H1 (cell line): ENCODE measurements at places on chromosomes 11 and 22.
A peak's percentile ranks its signal among the peaks of the same experiment; 100 is the strongest.

- no peak for DNase-seq
Measured at GRCh38 chr22:20219667-20220628, 48.2 kb downstream of the RTN4R start.

DNA sequence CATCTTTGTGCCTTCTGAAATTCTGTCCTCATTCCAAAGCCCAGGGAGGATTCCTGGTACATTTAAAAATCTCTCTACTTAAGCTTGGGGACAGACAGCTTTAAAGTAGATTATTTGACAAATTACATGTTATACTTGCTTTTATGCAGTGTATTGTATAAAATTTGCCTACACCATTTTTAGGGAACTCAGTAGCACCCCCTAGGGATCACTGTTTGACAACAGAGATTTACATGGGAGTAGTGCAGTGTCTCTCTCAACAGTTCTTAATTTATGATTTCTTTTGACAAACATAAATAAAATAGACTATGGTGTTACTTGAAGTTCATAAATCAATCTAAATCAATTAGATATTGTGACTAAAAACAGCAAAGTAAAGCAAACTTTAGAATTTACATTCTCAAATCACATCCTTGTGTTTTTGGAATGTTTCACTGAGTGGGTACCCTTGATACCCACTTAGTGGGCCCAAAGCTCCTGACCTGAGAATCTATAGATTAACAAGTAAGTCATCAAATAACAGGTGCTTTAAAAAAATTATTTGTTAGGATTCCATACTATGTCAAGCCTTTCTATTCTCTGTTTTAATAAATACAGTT is 428.8 kb downstream of the DYNC2H1 start:
- DNase-seq: no peak

DNA sequence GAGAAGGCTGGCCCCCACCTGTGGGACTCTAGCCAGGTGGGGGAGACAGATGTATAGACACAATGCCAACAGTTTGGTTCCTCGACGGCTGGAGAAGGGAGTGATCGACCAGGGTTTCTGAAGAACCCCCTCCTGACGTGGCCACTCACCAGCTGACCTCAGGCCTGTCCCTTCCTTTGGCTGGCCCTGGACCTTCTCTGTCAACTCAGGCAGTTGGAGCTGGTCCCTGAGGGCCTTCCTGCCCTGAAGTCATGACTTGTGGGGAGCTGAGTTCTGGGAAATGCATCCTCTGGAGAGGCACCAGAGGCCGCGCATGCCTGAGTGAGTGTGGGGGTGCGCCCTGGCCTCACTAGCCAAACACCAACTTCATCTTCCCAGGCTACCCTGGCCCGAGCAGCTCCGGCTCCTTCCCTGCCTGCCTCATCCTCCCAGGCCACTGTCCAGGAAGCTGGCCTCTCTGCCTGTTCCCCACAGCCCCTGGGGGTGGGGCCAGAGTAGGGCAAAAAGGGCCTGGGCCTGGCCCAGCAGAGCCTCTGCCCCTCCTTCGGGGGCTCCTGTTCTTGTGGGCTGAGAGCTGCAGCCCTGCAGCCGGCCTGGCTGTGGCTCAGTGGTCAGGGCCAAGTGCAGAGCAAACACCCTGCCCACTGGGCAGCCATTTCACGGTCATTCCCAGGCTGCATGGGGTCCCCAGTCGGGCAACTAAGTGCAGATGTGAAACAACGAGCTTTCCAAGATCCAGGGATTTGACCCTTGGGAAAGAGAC is 23.6 kb downstream of the TXN2 start:
- DNase-seq: no peak

- DNase-seq: no peak
Measured at GRCh38 chr11:121887976-121888557, 227.9 kb downstream of the BLID start.

DNA sequence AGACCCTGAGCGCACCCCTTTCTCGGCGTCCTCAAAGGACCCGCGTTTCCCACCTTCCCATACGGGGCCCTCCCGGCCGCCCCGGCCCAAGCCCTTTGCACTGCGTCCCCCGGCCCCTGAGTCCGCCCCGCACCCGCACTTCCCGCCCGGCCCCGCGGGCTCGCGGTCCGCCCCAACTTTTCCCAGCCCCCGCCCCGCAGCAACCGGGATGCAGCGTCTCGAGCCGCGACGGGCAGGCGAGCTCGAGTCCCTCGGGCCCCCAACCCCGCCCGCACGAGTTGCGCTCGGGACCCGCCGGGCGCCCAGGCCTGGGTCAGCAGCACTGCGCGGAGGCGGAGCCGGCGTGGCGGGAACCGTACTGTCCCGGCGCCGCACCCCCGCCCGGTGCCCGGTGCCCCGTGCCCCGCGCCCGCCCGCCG is 371 bp downstream of the SMCO4 start:
- DNase-seq: peak; percentile 84

DNA sequence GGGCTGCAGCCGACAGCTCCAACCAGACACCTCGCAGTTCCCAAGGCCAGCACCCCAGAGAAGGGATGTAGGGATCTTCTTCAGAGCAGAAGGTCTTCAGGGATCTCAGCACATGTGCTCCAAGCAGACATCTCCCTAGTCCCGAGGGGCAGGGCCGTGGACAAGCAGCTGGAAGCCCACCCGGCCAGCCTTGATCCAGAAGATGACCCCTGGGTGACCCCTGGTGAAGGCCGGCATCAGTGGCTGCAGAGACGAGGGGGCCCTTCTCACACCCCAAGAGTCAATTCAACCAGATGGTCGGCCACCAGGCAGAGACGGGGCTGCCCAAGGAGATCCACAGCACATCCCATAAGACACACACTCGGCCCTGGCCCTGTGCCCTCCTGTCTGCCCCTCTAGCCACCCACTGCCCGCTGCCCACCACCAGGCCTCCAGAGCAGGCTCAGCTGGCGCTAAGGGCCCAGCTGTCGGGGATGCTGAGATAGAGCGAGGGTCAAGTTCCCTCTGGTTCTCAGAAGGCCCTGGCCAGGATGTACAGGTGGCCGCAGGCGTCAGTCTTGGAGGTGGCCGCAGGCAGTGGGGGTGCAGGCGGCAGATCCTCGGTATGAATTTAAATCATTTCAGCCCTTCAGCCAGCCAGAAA is 168.3 kb downstream of the BRD1 start:
- no peak for DNase-seq

DNA sequence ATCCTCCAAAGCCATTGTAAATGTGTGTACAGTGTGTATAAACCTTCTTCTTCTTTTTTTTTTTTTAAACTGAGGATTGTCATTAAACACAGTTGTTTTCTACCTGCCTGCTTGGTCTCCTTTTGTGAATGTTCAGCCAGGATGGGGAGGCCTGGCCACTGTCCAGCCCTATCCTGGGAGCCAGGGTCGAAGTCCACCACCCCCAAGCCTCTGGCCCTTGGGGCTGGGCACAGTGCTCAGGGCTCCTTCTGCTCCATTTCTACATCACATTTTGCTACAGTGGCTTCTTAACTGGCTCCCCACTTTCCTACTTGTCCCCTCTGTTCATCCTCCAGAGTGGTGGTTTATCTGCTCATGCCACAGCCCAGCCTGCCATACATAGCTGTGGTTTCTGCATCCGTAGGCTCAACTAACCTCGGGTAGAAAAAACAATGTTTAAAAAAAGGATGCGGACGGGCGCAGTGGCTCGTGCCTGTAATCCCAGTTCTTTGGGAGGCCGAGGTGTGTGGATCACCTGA is 2.5 kb upstream of the SMARCB1 start:
- no peak for DNase-seq

GRCh38 chr11:130278151-130278550 is 36.6 kb downstream of the ZBTB44 start:
- no peak for DNase-seq

DNA sequence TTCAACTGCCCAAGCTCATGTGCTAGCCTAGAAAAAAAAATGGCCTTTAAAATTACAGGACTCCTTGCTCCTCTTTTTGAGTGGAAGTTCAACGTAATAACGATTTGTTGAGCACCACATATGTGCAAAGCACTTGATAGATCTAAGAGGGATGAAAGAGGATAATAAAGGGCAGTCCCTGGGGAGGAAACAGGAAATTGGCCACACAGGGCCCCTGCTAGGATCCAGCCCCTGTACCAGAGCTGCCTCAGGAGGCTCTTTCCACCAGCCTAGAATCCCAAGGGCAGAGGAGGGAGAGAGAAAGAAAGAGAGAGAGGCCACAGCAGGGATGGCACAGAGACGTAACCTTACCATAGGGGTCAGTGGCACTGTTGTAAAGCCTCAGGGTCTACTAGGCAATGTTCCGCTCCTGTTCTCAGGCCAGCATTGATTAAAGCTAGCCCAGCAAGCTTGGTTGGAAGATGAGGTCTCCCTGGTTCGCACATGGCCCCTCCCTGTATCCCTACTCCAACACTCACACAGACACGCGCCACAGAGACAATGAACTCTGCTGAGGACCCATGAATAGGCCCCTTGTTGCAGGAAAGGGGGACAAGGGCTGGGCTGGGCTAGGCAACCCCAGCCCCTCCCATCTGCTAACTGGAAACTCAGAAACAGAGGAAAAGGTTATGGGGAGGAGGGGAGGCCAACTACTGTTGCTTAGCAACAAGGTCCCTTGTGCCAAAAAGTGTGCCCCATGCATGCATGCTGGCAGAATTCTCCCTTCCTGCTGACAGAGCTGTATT is at the start of gene TMPRSS5:
Gene TMPRSS5 (minus strand): TSS at position 438 of the 785 bp plus-strand sequence. CDS start 84 bp downstream, at position 354.
- DNase-seq: no peak

DNA sequence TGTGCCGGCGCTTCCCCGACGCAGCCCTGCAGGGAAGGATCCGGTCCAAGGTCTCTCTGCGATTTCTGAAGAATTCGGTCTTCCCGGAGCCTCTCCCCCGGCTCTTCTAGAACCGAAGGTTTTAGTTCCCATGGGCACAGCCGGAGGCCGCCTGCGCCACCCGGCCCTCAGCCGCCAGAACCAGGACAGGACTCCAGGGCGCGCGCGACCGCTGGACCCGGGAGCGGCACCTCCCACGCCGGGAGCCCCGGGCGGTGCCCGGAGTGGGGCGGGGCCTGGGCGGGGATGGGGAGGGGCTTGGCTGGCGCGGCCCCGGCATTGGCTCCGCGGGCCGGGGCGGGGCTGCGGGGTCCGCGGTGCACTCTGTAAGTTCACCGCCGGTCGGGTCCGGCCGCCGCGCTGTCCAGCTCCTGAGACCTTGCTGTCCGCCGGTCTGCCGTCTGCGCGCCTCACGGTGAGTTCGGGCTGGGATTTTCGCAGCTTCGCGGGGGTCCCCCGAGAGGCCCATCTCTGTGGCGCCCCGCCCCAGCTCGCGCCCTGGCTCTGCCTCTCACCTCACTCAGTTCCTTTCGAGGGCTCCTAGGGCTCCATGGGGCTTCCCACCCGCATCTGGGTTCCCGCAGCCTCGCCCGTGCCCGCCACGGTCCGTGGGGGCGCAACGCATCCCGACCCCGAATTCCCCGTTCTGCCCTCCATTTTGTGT is at the start of gene CDC42EP2:
Gene CDC42EP2 (plus strand): TSS at position 366 of the 703 bp plus-strand sequence. CDS start 6,033 bp downstream, outside the sequence.
- peak; percentile 87 for DNase-seq

- DNase-seq: no peak
Measured at GRCh38 chr11:109984634-109985289, 108.4 kb upstream of the ZC3H12C start.

DNA sequence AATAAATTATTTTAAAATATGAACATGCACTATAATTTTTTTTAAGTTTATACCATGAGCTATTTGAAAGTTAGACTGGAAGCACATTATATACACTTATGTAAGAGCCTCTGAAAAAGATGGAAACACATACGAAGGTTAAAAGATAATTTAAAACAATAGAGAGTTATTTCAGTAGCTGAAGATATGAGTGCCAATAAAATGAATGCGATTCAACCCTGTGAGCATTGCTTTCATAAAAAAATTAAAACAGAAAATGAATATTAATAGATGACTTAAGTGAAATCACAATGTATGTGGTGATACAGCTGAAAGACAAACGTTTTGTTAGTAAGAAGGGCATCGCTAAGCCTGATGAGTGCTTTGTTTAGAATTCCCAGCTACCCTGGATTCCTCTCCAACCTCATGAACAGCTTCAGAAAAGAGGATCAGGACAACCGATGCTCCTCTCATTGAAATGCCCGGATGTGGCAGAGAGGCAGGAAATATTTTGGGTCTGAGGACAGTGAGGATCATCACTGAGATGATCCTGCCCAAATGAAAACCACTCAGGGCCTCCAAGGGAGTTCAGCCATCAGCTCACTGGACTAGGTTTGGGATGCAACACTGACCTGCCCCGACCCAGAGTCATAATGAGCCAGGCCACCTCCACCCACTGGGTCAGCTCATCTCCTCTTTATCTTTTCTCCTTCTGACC is 60.2 kb upstream of the TOP3B start:
- DNase-seq: no peak

- no peak for DNase-seq
Measured at GRCh38 chr11:65954771-65955170, 6.8 kb upstream of the SART1 start.

- DNase-seq: no peak
Measured at GRCh38 chr11:36024716-36025115, 80.9 kb downstream of the LDLRAD3 start.

DNA sequence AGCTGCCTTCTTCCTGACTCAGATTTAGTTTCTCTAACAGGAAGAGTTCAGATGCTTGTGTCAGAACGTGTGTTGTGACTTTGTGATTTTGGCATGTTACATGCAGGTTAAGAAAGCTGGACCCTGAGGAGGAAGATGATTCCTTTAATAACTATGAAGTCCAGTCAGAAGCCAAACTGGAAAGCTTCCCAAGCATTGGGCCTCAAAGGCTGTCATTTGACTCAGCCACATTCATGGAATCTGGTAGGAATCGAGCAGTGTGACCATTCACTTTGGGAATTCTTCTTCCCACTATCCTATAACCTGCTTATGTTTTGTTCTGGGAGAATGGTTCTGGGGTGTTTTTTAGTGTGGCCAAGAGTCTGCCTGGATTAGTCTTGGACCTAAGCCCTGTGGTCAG is 48.0 kb downstream of the CABIN1 start:
- DNase-seq: no peak

GRCh38 chr11:115912484-115912945 is 408.3 kb upstream of the CADM1 start:
- DNase-seq: no peak

DNA sequence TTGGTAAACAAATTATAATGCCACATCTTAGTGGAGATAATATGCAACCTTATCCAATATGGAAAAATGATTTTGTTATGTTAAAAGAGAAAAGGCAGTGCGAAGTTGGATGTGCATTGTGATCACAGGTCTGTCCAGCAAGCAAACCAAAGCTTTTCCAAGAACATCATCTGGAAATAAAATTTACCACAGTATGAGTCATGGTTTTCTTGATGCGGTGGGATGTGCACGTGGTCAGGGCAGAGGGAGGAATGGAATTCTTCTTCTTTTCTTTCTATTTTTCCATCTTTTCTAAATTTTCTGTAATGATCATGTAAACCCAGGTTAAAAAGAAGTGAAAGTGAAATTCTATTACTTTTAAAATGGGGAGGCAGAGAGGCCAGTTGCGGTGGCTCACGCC is 169.8 kb downstream of the C11orf91 start:
- no peak for DNase-seq
